ENCODE measurements at places on chromosomes 7 and 10.

DNA sequence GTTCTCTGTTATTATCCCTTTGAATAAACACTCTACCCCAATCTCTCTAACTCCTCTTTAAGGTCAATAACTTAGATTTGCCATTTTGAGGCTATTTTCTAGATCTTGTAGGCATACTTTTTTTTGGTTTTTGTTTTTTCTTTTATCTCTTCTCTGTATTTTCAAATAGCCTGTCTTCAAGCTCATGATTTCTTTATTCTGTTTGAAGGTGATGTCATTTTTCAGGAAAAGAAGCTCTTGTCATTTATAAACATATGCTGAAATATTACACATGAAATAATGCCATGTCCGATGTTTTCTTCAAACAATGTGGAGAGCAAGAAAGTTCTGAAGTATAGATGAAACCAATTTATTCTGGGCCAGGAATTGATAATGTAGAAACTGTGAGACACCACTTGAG is 57.5 kb upstream of the CABCOCO1 start:
- no peaks in the 10 kb centered on the region for H3K36me3 ChIP-seq
- H3K4me3 ChIP-seq = no peak overlapping the region
- no peak overlapping the region for H3K27ac ChIP-seq
- no peaks in the 10 kb centered on the region for H3K4me1 ChIP-seq
- no peak for DNase-seq

DNA sequence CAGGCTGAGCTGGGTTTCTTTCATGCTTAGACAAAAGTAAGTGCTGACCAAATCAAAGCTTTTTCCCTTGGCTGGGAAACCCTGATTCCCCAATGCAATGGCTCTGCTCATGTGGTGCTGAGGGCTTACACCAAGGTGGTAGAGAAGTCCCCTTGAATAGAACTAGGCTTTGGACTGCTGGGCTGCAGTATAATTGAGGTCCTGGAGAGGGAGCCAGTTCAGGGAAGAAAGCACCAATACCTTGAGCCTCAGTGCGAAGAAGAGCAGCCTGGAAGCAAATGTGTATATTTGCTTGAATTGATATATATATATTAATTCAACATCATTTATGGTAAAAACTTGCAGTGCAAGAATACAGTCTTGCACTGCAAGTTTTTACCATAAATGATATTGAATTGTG is 391.1 kb downstream of the RPS24 start:
- no peak overlapping the region for H3K27ac ChIP-seq
- H3K27me3 ChIP-seq = no peaks in the 10 kb centered on the region
- no peaks in the 10 kb centered on the region for H3K36me3 ChIP-seq
- DNase-seq = no peak

DNA sequence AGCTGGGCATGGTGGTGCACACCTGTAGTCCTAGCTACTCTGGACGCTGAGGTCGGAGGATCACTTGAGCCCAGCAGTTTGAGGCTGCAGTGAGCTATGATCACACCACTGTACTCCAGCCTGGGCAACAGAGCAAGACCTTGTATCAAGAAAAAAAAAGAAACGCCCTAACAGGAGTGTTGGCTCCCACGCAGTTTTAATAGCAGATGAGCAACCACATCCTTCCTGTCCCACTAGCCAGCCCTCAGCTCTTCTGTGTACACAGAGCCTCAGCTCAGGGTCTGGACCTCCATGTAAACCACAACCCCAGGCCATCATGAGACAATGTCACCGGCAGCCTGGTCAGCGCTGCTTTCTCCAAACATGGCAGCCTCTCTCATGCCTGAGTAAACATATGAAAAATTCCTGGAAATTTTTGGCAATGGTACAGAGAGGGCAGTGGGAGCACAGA is 108.2 kb downstream of the PIP4K2A start:
- H3K27ac ChIP-seq = no peak overlapping the region
- H3K4me3 ChIP-seq = no peak overlapping the region
- DNase-seq = no peak

GRCh38 chr7:5333121-5334045 is 50.6 kb downstream of the SLC29A4 start:
- DNase-seq = no peak
- peaks cover 20% of the 10 kb centered on the region for H3K36me3 ChIP-seq
- H3K4me3 ChIP-seq = no peak overlapping the region
- no peak overlapping the region for H3K27ac ChIP-seq
- no peaks in the 10 kb centered on the region for H3K27me3 ChIP-seq
